ENCODE measurements at places on chromosomes 13 and 19.

- no peak for DNase-seq
Observed at GRCh38 chr13:109949397-109949796, 163.0 kb upstream of the IRS2 start.

- no peak for DNase-seq
Observed at GRCh38 chr19:58552655-58553054, 2.2 kb downstream of the CHMP2A start.

DNA sequence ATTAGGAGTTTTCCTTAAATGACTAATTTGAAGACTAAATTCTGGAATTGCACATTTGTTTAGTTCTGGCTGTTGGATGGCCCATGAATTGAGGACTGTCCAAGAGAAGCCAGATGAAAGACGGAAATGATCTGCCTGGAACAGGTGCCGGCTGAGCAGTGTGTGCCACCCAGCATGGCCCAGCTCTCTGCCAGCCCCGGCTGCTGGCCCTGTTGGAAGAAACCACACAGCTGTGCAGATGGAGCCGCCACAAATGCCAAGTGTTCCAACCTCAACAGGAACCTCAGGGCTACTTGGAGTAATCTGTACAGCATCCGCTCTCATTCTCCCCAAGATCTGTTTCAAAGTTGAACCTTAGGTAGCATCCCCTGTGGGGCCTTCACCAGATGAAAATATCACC is 67.0 kb upstream of the STARD13 start:
- no peak for DNase-seq

DNA sequence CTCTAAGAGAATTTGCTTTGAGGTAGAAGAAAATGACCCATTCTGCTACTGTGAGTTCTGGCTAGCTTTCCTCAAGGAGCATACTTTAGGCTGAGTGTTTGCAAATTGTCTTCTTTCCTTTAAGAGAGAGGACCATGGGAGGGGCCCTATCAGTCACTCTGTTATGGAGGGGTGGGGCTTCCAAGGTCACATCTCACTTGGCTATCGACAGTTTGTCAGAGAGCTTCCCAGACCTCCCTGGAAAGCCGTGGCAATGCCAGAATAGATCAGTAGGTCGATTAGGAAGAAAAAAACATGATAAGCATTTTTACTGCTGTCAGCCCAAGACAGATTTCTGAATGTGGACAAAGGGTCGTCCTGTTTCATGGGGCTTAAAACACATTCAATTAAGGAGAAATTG is 93.3 kb downstream of the OXGR1 start:
- no peak for DNase-seq

GRCh38 chr13:35514061-35514477 is 37.6 kb upstream of the MAB21L1 start:
- no peak for DNase-seq

DNA sequence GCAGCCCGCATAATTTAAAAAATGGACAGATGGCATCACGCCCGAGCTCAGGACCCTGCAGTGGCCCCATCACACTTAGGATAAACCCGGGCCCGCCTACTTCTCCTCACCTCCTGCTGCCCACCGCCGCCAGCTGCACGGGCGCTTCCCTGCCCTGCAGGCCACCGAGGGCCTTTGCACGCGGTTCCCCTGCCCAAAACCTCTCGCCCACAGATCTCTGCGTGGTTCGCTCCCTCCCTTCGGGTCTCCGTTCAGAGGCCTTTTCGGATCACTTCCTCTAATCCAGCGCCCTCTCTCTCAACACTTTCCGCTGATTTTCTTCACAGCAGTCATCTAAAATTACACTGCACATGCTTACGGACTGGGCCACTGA is 1.8 kb downstream of the SHISA7 start:
- peak; percentile 70 for DNase-seq

GRCh38 chr13:45333251-45333976 is 7.6 kb downstream of the TPT1 start:
- no peak for DNase-seq

DNA sequence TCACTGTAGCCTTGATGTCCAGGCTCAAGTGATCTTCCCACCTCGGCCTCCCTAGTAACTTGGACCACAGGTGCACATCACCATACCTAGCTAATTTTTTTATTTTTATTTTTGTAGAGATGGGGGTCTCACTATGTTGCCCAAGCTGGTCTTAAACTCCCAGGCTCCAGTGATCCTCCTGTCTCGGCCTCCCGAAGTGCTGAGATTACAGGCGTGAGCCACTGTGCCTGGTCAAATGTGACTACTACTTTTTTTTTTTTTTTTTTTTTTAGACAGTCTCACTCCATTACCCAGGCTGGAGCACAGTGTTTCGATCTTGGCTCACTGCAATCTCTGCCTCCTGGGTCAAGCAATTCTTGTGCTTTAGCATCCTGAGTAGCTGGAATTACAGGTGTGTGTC is 20.6 kb upstream of the COX7A1 start:
- no peak for DNase-seq

- no peak for DNase-seq
Observed at GRCh38 chr19:2634960-2635359, 67.5 kb downstream of the GNG7 start.

- no peak for DNase-seq
Observed at GRCh38 chr13:34462843-34463242, 479.2 kb upstream of the NBEA start.

DNA sequence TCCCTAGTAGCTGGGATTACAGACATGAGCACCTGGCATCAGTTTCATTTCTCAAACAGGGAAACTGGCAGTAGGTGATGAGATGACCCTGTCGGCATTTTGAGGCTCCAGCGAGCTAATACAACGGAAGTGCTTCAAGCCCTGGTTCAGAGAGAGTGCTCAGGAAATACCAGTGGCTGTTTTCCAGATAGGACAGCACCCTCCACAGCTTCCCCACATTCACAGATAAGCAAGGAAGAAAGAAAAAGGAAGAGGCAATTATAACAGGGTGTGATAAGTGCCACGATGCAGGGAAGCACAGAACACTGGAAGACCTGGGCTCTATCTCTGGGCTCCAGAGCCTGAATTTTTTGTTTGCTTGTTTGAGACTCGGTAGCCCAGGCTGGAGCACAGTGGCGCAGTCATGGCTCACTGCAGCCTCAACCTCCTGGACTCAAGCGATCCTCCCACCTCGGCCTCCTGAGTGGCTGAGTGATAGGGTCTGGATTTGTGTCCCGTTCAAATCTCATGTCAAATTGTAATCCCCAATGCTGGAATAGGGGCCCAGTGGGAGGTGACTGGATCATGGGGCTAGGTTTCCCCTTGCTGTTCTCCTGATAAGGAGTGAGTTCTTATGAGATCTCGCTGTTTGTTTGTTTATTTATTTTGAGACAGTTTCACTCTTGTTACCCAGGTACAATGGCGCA is 43.5 kb downstream of the PIN1 start:
- no peak for DNase-seq

GRCh38 chr19:50725218-50725910 is 2.2 kb downstream of the CLEC11A start:
- no peak for DNase-seq

DNA sequence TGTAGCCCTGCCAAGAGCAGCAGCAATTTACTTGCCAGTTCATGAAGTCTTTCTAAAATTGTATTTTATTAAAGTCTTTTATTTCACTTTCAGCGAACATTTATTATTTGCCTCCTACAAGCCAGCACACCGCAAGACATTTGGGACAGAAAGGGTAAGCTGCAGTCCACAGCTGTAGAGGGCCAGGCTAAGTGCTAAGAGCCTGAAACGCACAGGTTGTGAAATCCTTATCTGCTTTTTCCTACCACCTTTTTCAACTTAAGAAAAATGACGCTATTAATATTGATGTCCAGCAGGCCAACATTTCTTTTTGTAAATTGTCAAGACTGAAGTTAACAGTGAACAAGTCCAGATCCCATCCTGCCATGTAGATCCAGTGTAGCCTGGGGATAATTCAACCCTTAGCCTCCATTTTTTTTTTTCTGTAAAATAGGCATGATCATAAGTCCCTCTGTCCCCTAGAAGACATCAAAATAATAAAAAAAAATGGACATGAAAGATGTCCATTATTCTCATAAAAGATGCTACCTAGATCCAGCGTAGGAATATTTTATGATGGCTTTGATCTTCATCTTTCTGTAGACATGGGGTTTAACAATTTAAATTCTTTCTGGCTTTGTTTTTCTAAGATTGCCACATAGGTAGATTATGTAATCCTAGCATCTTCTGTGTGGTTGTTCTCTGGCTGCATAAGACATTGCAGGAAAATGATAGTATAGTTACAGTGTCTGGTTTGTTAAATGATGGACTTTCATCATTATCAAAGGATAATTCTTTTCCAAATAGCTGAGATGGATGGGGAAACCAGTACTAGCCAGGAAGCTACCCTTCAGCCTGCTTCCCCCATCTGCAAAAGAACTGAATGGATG is 128.4 kb downstream of the SHISA2 start:
- peak; percentile 9 for DNase-seq

DNA sequence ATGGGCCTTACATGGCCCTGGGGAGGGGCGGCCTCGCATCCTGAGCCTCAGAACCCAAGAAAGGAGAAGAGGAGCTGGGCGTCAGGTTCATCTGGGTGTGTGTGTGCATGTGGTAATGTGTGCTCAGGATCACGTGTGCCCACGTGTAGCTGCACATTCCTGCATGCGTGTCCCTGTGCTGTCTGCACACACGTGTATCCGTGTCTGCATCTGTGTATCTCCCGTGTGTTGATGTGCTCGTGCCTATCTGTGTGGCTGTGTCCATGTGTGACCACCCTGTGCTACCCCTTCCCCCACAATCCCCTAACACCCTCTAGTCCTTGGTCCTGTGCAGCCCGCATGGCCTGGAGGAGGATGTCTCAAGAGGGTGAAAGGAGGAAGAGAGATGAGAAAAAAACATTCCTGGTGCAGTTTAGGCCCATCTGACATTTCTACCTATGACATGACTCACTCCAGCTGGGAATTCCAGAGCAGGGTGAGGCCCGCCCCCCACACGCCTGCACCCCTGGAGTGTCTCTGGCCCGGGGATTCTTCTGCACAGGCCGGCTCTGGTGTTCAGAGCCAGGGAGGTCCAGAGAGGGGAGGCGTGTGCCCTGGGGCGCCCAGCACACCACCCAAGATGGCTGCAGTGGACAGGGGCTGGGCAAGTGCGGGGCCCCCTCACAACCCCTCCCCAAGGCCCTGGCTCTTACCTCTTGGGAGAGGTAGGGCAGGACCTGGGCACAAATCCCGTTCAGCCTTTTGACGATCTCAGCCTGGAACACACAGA is 7.1 kb downstream of the TLE5 start:
- DNase-seq: no peak

GRCh38 chr19:58555920-58556621 is 1.2 kb upstream of the CHMP2A start:
- DNase-seq: no peak

DNA sequence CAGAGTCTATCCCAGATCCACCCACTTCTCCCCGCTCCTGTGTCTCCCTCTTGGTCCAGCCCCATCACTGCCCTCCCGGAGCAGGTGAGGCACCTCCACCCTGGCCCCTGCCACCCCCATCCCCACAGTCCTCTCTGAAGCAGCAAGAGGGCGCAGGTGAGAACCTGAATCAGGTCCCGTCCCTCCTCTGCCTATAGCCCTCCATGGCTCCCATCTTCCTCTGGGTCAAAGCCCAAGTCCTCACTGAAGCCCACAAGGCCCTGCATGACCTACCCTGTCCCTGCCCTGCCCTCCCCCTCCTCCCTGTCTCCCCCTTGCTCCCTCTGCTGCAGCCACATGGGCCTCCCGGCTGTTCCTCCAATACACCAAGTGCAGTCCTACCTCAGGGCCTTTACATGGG is 10.8 kb upstream of the ZNRF4 start:
- no peak for DNase-seq

DNA sequence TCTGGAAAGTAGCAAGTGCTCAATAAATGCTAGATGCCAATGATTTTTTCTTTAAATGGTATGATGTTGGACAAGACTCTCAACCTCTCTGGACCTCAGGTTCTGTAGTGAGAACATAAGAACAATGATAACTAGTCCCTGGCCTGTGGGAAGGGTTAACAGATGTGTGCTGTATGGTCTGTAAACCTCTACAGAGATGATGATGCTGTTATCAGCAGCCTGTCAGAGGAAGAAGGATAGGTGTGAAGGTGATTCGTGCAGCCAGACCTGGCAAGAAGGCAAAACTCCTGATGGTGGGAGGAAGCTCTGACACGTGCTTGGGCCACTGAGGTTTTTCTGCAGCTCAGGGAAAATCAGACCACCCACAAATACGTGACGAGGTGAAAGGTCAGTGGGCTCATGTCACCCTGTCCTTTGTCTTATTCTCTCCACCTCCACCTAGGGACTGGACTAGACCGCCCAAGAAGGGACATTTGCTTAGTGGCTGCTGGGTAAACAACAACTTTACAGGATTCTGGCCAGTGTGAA is 36.7 kb upstream of the UBL3 start:
- DNase-seq: no peak

DNA sequence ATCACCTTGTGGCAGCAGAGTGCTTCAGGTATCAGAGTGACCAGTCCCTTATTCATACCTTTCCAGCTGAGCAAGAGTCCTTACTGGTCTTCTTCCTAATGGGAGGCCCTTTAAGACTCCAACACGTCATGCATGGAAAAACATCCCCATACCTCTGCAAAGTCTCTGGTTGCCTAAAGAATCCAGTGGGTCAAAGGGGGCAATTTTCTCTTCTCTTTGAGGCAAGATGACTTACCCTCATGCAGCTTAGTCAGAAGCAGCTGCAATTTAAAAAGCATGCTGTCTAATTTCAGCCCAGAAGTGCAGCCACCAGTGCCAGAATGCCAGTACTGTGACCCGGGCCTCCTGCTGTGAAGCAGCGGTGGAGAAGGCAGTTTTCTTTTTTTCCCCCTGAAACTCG is 18.7 kb downstream of the PPP5C start:
- no peak for DNase-seq

DNA sequence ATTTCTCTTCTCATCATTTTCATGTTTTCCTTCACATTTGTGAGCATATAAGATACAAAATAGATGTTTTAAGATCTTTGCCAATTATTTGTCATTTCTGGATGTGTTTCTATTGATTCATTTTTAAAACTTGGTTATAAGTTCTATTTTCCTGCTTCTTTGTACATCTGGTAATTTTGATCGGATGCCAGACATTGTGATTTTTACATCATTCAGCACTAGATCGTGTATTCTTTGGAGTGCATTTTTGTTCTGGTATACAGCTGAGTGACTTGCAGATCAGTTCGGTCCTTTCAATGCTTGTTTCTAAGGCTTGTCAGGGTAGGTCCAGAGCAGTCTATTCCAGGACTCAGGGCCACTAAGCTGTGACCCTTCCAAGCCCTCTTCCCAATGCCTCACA is 198.2 kb downstream of the KLF12 start:
- no peak for DNase-seq
